Activated T-cell treated with anti-CD3 and anti-CD28 coated beads for 4 hours (primary cell): ENCODE measurements at places on chromosomes 3 and 15.

- no peak for DNase-seq
These were observed 54.9 kb downstream of the KIF9 start for GRCh38 chr3:47227678-47228077.

DNA sequence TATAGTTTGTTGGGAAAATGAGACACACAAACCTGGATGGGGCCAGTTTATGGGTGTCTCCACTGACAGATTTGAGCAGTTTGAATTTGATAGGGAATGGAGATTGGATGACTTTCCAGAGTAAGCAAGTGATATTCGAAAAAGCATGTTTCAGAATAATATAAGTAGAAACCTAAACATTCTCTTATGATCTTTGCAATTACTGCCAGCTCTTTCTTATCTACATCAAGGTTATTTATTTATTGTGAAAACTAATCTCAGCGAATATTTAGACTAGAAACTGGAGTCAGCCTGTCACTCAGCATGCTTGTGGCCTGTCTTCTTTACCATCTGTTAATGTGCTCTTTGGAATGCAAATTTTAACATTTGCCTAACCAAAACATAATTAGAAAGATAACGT, 57.8 kb upstream of the SPPL2A start:
- no peak for DNase-seq

DNA sequence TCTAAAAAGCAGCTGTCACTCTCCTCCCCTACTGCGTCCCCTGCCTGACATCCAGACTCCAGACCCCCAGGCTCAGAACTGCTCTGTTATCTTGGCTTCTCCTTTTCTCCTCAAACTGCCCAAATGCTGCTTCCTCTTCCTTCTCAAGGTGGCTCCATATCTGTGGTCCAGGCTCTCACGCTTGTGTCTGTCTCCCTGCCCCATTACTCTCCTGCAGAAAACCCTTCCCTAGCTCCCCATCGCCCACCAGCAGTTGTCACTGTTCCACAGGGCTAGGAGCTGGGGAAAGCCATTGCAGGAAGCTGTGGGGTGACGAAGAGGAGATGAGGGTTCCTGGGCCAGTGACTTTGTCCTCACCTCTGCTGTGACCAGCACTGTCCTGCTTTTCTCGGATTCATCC, 30.7 kb upstream of the CGNL1 start:
- no peak for DNase-seq

GRCh38 chr3:170867143-170867937, 2.7 kb downstream of the RPL22L1 start:
- DNase-seq = no peak

DNA sequence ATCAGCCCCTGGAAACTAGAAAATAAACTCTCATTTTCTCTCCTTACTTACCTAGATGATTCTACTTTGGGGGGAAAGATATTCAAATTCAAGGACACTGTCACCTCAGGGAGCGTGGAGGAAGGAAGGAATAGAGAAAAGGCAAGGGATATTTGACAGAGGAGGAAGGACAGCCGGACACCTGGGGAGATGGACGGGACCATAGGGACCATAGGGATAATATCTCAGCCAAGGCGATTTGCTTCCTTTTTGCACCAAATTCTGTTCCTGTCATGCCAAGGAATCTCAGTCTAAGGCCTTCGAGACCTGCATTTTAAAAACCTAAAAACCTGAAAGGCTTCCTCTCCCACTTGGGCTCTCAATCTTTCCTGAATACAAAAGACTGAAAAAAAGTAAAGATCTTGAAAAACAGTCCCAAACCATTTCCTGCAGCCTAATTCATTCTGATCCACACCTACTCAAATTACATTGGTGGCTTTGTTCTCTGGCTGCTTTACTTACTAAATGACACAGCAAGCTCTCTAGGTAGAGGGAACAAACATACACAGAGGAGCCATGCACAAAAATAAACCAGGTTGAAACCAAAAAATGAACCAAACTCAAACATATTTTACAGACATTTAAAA, 73.9 kb upstream of the SLC24A5 start:
- DNase-seq = no peak

DNA sequence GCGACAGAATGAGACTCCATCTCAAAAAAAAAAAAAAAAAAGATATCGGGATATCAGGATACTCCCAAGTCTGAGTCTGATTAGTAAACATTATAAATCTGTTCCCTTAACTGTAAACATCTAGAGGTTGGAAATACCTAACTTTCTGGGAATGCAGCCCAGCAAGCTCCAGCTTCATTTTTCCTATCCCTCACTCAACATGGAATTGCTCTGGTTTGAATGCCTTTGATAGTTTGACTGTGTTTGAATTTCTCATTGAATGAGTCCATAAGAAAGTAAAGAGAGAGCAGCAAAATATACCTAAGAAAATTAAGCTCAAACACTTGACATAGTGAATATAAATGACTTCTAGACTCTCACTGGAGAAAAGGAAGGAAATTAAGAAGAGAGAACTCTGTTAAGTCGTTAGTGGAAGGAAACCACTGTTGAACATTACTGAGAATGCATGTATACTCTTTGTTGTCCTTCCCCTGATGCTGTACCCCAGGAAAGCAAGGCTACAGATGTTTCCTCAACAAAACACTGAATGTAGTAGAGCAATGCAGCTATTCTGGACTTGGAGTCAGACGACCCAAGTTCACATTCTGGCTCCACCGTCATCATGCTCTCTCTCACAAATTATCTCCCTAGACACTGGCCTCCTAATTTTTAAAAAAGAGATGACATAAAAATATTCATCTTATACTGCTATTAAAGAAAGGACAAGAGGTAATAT, 62.4 kb downstream of the CD200 start:
- DNase-seq = no peak
